ENCODE measurements at places on chromosomes 1 and 21.

DNA sequence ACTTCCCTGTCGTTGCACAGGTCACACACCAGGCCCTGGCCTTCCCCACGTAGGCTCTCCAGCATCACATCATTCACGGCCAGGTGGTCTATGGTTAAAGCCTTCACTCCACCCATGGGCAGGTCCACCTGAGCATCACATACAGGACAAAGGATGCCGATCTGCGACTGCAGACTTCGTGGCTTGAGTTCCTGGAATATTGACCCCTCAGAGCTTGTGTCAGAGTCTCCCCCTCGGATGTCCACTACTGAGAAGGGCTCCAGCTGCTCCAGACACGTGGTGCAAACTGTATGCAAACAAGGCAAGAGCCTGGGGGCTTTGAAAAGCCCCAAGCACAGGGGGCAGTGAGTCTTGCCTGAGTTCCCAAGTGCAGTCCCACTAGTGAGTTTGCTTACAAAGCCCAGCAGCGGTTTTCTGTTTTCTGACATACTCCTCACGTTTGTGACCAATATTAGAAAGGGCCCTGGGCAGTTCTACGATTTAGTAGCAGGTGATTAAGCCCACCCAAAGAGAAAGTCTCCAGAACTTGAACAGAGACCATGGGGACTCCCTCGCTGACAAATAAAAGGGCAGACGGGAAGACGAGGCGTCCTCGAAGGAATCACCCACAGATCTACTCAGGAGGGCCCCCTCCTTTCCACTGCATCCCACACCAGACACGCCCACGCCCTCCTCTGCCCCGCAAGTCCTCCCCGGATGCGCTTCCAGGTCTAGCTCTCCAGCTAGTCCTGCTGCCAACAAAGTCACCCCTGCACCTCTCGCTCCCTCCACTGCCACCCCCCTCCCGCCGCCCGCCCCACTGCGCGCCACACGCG is 568 bp downstream of the TRIM45 start:
- DNase-seq: no peak

DNA sequence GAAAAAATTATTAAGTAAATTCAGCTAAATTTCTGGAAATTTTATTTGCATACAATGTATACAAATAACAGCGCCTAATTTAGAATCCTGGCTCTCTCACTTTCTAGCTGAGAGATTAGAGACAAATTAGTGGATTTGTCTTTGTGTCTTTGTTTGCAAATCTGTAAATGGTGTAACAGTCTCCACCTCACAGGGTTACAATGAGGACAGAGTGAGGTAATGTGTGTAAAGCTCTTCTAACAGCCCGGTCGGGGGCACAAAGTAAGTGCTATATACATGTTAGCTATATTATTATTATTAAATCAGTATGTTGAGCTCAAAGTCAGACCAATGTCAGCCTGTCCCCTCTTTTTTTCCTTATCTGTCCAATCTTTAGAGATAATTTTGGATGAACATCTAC is 5.0 kb upstream of the ADAMTSL4 start:
- no peak for DNase-seq

DNA sequence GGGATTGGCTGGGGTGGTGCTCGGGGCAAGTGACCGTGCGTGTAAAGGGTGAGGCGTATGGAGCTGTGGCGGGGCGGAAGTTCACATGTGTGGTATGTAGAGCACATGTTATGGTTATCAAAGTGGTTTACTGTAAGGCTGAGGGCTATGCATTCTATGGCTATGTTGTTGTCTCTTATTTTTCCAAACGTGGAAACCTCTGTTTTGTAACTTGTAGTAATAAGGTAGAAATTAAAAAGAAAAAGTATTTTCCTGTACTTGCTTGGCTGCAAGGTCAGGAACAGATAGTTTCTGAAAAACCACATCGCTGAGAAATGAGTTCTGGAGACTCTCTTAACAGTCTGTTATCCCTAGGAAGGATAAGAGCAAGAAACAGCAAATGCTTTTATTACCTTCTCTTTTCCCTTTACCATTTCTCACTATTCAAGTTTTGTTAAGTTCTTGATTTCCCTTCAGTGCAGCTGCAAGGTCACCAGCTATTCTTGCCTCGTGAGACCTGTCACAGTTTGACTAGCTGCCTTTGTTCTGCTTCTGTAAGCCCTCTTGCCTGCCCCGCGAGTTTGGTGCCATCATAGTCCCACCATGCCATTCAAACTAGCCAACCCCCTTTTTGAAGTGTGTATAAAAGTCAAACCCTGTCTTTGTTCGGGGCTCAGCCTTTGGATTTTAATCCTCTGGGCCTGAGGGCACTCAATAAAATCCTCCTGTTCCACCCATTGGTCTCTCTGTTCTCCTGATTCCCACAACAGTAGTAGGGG is 9.5 kb downstream of the RNU1-2 start:
- DNase-seq: peak; percentile 49

GRCh38 chr1:166127003-166127402 is 39.8 kb downstream of the FAM78B start:
- DNase-seq: no peak

DNA sequence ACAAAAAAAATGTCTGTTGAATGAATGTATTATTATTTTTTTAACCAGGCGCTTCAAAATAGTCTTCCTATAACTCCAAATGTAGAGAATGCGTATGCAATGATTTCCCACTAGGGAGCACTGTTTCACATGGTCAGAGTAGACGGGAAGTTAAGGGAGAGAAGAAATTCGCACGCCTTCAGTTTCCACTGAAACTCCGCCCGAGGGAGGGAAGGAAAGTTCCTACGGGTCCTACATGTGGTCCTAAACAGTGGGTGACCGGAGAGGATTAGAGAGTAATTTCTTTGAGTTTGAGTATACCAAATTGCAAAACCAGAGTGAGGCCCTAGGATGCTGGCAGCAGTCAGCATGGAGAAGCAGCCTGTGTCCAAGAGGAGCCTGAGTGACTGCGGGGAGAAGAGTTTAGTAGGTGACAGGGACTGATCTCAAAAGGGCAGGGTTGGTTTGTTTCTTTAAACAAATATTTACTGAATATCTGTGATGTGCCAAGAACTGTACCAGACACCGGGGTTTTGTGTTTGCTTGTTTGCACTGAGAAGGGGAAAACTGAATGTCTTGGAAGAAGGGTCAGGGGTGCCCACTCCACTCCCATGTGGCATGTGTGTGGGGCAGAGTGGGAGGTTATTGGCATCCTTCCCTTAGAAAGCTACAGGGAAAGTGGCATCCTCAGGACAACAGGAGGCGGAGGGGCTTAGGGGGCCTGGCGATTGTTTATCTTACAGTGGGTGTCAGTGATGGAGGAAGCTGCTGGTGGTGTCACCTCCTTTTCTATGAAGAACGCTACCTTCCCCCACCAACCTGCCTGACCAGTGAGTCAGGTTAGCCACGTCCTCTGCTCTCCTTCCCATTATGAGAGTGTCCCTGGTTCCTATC is 22.8 kb downstream of the RNU5D-1 start:
- DNase-seq: no peak

DNA sequence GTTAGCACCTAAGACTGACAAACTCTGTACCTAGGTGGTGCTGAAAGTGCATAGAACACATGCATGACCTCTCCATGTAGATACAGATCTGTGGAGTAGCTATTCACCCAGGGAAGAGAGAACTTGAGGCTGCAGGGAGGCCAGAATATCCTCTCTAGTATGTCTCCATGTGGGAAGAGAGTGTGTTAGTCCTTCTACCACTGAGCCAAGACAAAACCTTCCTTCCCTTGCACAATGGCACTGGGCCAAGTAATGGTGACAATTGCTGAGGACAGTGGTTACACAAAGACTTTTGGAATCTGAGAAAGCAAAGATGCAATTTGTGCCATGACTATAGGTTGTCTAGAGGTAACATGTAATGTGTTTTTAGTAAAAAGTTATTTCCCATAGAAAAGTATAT is 52.3 kb downstream of the C1orf198 start:
- DNase-seq: no peak

DNA sequence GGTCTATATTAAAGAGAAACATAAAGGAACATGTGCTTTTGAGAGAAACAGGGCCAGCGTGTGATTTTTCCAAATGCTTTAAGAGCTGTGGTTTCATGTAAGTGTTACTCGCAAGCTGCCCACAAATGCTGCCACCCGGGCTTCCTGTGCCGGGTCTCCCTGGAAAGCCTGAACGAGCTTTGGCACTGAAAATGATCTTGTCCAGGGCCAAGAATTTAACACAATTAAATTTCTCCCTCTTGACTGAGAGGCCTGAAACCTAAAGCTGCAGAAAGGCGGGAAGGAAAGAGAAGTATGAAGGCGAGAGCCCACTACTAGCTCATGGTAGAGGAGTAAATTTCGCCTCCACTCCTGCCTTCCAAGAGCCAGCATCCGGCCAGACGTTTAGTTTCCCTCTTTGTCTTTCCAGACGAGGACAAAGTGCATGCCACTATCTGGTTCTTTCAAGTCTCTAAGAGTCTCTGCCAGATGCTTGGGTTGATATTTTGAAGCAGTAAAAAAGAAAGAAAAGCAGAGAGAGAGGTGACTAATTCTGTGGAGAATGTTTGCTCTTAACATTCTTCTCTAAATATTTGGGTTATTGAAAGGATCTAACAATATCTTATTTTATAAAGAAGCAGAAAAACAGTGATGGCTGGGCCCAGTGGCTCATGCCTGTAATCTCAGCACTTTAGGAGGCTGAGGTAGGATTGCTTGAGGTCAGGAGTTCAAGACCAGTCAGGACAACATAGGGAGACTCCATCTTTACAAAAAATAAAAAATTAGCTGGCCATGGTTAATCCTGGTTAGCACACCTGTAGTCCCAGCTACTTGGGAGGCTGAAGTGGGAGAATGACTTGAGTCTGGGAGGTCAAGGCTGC is 100.0 kb upstream of the HNRNPU start:
- no peak for DNase-seq

- DNase-seq: no peak
These were observed 387.8 kb upstream of the ADGRL2 start for GRCh38 chr1:81412954-81413353.

- DNase-seq: no peak
These were observed 24.4 kb downstream of the MRPL39 start for GRCh38 chr21:25582888-25583287.

DNA sequence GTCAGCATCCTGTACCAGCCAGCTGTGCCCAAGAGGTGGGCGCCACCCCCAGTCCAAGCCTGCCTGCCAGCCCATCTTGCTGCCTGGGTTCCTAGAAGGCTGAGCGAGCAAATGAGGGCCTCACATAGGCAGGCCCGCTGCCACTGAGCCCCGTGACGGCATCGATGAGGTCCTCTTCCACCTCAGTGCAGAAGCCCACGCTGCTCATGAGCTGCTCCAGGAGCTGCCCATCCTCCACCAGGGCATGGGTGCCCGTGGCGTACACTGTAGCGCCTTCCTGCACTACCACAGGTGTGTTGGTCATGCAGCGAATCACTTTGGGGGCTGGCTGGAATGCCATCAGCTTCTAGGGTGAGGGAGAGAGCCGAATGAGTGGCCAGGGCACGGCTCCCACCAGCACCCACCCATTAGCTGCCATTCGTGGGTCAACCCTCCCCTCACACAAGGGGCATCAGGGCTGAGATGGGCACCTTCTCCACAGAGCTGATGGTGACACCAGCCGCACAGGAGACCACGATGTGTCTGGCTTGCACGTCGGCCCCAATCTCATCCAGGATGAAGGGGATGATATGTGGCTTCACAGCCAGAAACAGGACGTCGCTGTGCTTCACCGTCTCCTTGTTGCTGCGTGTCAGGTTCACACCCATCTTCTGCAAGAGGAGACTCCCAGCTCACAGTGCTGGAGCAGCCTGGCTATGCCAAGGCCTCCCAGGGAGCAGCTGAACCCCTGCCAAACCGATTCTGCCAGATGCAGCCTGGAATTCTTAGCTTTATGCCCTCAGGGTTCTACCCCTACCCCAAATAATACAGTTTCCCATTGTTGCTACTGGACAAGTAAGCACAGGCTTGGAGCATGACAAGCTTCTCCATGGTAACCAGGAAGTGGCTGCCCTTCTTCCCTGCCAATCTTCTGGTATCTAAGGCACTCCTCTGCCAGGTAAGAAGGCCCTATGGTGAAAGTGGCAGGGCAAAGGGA is 2.0 kb downstream of the PYCR2 start:
- no peak for DNase-seq

- DNase-seq: no peak
These were observed 8.4 kb downstream of the PCBP3 start for GRCh38 chr21:45651921-45652320.

DNA sequence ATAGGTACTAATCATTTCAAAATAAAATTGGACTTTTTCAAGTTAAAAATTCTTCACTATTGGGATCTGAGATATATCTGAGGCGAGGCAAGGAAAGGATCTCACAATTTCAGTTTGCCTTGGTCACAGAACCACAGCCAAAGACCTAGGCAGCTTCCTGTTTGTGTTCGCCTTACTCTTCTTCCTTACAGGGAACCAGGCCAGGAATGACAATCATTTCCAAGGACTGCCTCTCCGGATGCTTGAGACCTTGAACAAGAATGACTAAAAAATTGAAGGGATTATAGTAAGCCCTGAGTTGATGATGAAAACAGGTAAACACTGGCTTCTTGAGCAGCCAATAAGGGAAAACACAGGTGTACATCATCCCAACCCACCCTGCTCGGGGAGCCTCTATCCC is 35.2 kb upstream of the SERBP1 start:
- DNase-seq: no peak

DNA sequence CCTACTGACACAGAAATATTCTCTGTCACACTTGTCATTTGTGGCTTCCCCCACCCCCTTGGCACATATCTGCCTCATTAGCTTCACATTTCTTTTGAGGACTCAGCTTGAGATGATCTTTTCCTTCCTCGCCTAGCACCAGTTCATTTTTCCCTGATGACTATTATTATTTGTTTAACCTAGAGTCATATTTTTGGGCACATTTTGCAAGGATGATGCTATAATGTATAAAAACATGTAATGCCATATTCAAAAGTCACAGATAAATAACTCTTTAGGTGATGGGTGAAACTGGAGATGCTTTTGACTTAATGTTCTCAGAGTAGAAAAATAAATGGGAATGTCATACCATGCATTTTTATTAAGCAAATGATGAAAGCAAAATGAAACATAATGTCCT is 202.7 kb downstream of the BACH1 start:
- DNase-seq: no peak

GRCh38 chr1:56844545-56845136 is 10.0 kb upstream of the C8A start:
- DNase-seq: no peak

DNA sequence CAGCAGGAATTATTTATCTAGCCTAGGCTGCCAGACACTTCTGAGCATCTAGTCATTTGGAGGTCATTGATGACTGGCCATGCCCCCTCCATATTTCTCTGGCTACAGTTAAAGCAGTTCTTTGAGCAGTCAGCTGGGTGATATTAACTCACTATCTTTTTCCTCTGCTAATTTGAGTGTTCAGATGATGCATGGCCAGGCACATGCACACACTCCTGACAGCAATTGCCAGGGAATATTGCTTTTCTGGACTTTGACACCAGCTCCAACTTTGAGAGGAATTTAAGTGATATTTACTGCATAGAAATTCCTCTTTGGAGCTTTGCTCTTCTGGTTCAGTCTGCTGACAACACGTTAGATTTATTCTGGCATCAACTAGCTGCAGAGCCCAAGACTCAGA is 52.6 kb downstream of the CD247 start:
- no peak for DNase-seq

- no peak for DNase-seq
These were observed 125.5 kb downstream of the CHRM3 start for GRCh38 chr1:239511875-239512274.

Data from head of caudate nucleus (tissue), 42 donors.